ENCODE measurements at places on chromosomes 1 and 21.

GRCh38 chr1:206971029-206971655 is 882 bp upstream of the FCAMR start:
- no peak for DNase-seq

DNA sequence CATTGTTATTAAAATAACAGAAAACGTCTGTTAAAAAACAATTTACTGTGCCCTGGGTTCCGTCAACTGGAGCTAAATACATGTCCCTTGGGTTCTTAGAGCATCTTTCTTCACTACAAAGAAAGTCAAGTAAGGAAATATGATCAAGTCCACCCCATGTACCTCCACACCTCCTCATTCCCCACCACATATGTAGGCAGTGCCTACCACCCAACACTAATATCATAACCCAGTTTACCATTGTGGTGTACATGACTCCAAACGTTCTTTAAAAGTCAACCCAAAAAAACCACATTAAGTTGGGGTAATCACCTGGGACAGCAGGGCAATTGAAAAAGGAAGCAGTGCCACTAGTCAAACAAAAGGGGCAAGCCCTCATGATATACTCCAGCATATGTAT is 7.8 kb upstream of the LRRC52 start:
- DNase-seq, result no peak

GRCh38 chr21:16308269-16308668 is 578.5 kb downstream of the USP25 start:
- peak; percentile 4 for DNase-seq

- DNase-seq, result peak; percentile 83
Observed at GRCh38 chr1:223844787-223845036, 1.0 kb downstream of the TP53BP2 start.

DNA sequence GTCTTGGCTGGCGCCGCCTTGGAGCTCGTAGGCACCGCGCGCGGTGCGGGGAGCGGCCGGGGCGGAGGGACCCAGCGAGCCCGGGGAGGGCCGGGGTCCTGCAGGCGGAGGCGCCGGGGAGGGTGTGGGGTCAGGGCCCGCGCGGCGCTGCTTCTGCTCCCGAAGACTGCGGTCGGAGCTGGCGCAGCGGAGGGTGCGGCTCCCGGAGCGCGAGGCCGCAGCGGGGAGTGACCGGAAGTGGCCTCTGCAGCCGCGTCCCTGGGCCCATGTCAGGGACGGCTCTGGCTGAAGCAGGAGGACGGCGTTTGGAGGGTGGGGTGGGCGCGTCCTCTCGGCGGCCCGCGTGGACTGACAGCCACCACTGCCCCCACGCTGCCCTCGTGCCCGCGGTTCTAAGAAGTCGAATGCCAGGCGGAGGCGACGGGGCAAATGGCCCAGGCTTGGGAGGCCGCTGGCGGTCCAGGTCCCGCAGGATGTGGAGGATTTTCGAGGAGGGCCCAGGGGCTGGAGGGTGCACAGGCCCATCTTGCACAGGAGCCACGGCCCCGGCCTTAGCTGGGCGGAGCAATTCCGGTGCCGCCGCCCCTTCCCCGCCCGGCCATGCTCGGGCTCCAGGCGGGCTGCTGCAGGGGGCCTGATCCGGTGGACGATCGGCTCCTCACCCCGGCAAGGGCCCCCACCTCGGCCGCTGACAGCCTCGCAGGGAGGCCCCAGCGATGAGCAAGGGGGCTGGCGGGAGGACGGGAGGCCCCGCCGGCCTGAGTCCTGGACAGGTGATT is 7.7 kb upstream of the ZNF669 start:
- DNase-seq, result no peak

GRCh38 chr1:116105996-116106395 is 5.2 kb upstream of the MAB21L3 start:
- no peak for DNase-seq

Data from activated CD4-positive, alpha-beta T cell treated with anti-CD3 and anti-CD28 coated beads, Interleukin-2, amount 50 U/mL, for 16 hours (primary cell).